ENCODE measurements at places on chromosomes 13 and 19.

- DNase-seq = no peak
Measured at GRCh38 chr19:30516531-30516930, 144.3 kb downstream of the ZNF536 start.

DNA sequence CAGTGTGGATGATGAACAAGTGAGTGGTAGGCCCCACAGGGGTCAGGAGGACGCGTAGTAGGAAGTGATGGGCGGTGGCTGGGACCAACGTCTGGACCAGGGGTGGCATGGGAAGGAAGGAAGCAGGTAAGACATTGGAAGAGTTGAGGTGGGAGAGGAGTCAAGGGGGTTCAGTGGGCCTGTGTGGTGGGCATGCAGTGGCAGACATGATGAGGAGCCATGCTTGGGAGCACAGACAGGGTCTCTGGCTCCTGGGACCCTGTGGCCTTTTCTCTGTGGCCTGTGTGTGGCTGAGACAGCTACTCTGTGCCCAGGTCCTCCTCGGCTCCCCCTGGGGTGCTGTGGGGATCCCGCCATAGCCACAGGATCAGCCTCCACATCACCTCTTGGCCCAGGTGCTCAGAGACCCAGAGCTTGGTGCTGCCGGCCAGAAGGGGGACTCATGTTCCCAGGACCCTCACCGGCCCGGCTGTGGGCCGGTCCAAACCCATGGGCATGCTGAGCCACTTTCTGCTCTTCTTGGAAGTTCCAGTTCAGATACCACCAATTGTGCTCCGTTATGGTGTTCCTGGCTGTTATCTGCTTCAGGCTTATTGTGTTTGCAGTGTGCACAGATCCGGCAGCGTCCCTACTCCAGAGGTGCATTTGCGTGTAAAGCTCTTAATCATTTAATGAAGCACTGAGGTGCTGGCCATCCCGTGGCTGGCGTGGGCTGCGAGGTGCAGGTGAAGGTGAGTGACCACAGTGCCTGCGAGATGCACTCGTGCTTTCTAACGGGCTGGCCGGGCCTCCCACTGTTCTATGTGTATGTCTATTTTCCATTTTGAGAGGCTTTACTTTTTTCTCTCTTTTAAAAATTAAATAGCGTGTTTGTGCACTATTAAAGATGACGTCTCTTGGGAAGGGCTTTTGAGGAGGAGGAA lies 147.9 kb downstream of the TEX29 start:
- DNase-seq = no peak

DNA sequence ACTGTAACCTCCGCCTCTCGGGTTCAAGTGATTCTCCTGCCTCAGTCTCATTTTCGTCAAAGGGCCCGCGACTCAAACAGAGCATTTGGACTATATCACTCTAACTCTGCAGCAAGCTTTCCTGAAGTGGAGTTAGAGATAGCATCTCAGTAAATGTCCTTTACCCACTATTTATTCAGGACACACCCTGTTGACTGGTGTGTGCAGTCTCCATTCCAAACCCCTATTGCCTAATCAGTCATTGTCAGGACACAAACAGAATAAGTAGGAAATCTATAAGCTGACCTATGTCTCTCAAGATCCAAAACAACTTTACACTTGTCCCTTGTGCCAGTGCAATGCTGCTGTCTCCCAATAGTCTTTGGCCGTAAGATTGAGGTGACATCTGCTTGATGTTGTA lies 1.4 kb downstream of the ZNF222 start:
- DNase-seq = no peak

DNA sequence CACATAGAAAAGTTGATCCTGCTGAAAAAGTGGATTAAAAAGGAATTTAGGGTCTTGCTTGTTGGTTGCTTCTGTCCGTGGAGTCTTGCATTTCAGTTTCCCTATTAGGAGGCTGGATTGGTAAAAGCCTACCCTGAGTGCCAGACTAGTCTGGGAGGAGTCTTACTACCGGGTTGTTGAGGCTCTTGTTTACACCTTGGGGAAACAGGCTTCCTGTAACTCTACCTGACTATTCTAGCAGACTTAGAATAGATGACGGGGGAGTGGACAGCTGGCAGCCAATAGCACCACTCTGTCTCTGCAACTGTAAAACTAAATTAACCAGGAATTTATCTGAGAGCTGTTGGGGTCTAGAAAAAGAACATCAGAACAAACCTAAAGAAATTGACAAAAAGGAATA lies 11.3 kb upstream of the MPHOSPH8 start:
- DNase-seq = no peak

GRCh38 chr13:26880735-26881134 lies 120.1 kb upstream of the GPR12 start:
- DNase-seq = no peak

DNA sequence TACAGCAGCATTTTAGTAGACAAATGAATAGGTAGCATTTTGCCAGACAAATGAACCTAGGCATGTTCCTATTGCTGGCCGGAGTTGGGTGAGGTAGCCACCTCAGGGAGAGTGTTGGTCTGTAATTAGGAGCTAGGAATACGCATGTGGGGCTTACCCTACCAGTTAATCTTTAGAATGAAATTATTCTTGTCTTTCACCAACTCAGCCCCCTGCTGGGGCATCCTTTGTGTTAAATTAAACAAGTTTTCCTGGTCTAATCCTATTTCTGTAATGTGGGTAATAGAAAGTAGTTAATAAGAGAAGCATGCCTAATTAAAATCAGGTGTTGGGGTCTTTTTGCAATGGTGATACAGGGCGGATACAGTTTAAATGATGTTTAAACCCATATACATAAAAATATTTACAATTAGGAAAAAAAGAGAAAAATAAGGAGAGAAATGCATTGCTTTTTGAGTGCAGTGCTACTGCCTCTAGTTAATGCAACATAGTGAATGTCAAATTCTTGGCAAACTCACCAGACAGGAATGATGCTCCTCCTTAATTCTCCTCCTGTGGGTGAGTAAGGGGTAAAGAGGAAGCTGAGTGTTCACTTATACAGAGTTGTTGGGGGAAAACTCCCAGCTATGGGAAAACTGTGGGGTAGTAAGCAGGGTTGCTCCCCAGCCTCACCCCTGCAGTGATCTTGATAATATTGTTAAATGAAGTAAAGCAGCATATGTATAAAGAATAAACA lies 276.4 kb upstream of the EDNRB start:
- DNase-seq = no peak

- peak; percentile 93 for DNase-seq
Measured at GRCh38 chr13:42753697-42754096, 27.7 kb upstream of the FAM216B start.

GRCh38 chr19:646779-647565 lies 7.3 kb downstream of the FGF22 start:
- DNase-seq = no peak

- DNase-seq = peak; percentile 88
Measured at GRCh38 chr13:110617321-110618072, 2.2 kb downstream of the NAXD start.

DNA sequence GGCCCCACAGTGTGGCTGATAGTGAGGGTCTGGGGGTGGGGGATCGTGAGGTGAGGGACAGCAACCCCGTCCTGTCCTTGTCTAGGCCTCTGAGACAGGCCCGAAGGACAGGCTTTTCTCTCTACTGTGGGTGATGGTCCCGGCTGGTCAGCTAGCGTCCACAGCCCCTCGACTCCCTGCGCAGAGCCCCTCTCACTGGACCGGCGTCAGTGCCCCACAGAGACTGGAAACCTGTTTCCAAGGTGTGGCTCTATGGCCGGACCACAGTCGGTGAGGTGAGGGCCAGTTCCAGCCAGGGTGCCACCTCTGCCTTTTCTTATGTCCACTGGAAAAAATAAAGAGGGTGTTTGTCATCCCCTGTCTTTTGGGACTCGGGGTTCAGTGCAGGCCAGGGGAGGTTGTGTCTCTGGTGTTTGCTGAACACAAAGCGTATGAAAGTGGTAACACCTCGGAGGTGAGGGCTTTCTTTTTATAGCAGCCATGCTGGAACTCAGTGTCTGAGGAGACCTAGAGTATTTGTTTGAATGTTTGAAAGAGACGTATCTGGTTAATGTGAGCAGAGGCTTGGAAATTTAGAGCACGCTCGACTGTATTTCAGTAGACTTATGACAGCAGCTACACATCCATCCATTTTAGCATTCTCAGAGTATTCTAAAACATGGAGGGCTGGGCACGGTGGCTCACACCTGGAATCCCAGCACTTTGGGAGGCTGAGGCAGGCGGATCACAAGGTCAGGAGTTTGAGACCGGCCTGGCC lies 22.8 kb downstream of the ATP11A start:
- peak; percentile 10 for DNase-seq

- DNase-seq = no peak
Measured at GRCh38 chr13:40488869-40489391, 177.5 kb downstream of the FOXO1 start.

DNA sequence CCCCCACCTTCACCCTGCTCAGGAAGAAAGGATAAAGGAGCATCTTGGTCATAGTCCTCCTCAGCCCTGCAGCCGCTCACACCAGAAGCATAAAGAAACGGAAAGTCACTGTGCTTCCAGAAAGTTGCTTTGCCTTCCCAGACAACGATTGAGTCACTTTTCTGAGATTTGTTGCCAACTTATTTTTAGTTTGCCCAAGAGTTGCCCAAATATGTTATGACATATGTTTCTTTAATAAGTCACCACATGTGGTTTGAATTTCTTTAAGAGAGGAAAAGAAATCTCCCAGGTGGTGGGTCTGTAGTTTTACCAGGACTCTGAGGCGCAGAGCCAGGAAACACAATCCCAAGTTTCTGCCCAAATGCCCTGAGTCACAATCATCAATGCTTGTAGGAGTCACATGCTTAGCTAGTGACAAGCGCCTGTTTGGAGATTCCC lies 63.4 kb upstream of the LRCH1 start:
- no peak for DNase-seq

GRCh38 chr19:57656346-57656745 lies 12.4 kb upstream of the ZSCAN4 start:
- DNase-seq = no peak

DNA sequence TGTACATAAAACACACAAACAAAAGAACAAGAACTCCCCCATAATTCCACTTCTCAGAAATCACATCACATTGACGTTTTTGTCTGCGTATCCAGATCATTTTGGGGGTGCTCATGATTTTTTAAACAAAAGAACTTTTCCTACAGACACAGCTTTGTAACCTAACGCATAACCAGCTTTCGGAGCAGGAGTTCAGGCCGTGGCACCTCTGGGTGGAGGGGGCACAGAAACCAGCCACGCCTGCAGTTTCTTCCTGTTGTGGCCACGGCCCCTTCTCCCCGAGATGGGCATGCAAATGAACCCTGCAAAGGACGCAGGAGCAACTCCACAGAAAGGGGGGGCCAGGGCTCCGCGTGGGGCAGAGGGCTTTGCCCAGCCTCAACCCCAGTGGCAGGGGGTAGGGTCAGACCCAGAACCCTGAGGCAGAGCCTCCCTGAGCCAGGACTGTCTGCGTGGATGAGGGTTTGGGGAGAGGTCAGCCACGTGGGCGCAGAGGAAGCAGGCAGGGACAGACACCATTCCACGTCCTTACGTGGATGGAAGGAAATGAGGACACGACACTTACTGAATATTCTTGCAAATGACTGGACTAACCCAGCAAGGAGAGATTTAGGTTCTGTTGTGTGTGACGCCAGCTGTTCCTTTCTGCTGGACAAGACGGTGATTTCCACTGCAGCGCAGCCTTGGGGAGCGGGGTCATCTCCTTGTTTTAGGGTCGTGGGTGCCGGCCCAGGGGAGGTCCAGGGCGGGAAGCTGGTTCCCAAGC lies 64.4 kb downstream of the RASA3 start:
- DNase-seq = no peak

GRCh38 chr13:40558656-40559055 lies 107.8 kb downstream of the FOXO1 start:
- DNase-seq = peak; percentile 59

GRCh38 chr13:20411638-20412342 lies 113.9 kb downstream of the CRYL1 start:
- no peak for DNase-seq

DNA sequence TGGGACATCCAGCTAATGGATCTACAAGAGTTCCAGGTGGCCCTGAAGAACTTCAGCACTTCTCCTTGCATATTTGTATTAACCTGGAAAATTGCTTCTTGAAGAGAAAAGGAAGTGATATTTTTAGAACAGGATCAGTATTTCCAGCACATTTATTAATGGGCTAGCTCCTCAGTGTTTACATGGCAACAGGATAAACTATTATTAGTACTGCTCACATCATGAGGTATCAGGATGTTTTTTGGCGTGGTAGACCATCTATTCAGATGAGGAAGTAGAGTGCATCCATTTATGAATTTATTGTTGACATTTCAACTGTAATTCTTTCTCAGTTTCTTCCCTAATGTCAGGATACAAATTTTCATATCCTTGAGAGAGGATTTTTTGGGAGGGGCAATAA lies 144.4 kb downstream of the KCNRG start:
- DNase-seq = peak; percentile 14

DNA sequence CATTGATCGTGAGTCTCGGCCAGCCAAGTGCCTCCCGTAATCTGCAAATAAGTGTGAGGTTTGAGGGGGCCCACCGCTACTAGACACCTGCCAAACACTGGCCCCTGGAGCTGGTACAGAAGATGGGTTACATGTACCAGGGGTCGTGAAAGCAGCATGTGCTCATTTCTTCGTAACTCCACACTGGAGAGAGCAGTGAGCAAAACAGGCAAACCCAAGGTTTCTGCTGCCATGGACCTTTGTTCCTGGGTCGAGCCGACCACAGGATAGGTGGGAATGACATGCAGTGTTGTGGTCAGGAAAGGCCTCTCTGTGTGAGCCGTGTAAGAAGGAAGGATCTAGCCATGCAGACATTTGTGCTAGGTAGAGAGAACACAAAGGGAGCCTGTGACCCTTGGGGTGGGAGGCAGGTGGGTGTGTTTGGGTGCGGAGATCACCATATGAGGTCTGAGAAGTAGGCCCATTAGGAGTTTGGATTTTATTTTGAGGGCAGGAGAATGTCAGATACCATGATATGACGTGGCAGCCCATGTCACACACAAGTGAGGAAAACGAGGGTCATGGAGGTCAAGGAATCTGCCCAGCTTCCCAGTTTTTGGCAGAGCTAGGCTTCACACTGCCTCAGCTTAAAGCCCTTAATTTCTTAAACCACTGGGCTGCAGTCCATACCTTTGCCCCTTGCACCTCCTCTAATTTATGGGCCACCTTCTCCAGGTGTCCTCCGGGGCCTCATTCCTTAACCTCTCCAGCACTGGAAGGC lies 919 bp downstream of the GTF3A start:
- no peak for DNase-seq

DNA sequence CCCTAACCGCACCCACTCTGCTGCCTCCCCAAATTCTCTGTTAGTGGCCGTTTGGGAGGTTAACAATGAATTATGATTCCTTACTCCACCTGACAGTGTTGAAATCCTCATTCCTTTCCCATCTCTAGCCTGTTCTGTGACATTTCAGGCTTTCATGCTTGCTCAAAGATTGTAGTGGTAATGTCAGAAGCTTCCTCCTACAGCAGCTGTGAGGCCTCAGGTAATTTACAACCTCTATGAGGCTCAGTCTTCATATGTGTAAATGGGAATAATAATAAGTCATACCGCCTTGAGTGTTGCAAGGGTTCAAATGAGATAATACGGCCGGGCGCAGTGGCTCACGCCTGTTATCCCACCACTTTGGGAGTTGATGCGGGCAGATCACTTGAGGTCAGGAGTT lies 977 bp upstream of the SLC1A5 start:
- DNase-seq = no peak

- DNase-seq = no peak
Measured at GRCh38 chr13:65401315-65401714, 1828.8 kb downstream of the PCDH9 start.

All from lung (tissue), 17 donors.